CD4-positive, alpha-beta T cell treated with Interleukin-15 for 1 hour (primary cell): ENCODE measurements at places on chromosomes 13 and 19.

GRCh38 chr13:50188696-50189095, 173.5 kb downstream of the KCNRG start:
- no peak for DNase-seq

DNA sequence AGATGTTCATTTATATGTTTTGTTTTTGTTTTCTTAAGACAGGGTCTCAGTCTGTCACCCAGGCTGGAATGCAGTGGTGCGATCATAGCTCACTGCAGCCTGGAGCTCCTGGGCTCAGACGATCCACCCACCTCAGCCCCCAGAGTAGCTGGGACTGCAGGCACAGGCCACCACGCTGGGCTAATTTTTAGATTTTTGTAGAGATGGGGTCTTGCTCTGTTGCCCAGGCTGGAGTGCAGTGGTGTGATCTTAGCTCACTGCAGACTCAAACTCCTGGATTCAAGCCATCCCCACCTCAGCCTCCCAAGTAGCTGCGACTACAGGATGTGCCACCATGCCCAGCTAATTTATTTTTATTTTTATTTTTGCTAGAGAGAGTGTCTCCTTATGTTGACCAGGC, 45.7 kb downstream of the NFIC start:
- no peak for DNase-seq

GRCh38 chr19:45883586-45883880, 2.4 kb downstream of the IRF2BP1 start:
- no peak for DNase-seq

GRCh38 chr13:51549050-51549449, 35.2 kb upstream of the WDFY2 start:
- DNase-seq: peak; percentile 63

GRCh38 chr13:29917650-29918049, 67.2 kb upstream of the UBL3 start:
- no peak for DNase-seq

GRCh38 chr13:77349365-77349764, 22.5 kb upstream of the MYCBP2 start:
- no peak for DNase-seq

DNA sequence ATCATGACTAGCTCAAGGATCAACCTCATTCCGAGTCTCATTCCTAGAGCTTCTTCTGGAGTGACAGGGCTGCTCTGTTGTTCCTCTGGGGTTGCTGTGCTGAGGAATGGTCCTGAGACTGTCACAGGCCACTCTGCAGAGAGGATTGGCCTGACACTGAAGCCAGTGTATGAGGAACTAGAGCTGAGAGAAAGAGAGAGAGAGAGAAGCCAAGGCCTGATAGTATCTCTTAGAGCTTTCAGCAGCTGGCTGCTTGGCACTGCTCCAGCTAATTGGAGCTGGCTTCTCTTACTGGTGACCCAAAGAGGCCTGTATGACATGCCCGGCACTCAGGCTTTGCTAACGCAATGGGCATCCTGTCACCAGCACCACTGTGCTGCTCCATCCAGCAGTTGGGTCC, 73.4 kb upstream of the FLT1 start:
- no peak for DNase-seq

- DNase-seq: no peak
These were observed 174.6 kb downstream of the SUCLA2 start for GRCh38 chr13:47826471-47826870.

DNA sequence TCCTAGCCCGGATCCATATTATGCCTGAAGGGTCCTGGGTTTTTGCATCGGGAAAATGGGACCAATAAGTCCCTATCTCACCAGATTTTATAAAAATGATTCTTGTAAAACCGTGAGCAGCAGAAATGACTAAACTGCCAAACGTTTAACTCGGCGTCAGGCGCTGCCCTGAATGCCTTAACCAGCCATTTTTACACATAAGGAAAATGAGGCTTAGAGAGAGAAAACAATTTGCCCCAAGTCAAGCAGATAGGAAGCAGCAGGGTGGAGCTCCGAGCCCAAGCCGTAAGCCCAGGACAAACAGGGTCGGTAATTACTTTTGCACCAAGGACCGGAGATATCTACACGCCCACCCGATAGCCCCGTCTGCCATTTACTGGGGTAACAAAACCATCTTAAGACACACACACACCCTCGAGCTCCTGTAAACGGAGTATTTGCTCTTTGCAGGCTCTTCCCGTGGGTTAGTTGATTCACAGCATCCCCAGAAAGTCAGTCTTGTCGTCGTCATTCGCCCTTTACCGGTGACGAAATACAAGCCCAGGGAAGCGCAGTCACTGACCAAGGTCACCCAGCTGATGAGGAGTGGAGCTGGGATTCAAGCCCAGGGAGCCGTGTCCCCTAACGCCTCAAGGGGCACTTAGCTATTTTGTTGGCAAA, 16.0 kb upstream of the MRI1 start:
- DNase-seq: peak; percentile 46

GRCh38 chr13:75469047-75469446, 12.9 kb downstream of the TBC1D4 start:
- no peak for DNase-seq

DNA sequence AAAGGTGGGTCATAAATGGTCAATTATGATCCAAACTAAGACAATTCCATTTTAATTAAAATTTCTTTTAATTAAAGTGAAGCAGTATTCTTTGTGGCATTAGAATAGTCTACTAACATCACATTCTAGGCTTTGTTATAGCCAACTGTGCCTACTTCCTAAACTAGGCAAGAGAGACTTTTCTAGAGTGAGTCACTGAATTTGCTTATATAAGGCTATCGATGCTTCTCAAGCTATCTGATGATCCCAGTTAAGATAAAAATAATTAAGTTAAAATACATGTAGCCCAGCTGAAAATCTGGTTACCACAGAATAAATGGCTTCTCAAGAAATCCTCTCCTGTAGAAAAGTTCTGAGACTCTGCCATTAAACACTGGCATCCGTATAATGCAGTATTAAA, 12.5 kb downstream of the ANKRD10 start:
- no peak for DNase-seq

DNA sequence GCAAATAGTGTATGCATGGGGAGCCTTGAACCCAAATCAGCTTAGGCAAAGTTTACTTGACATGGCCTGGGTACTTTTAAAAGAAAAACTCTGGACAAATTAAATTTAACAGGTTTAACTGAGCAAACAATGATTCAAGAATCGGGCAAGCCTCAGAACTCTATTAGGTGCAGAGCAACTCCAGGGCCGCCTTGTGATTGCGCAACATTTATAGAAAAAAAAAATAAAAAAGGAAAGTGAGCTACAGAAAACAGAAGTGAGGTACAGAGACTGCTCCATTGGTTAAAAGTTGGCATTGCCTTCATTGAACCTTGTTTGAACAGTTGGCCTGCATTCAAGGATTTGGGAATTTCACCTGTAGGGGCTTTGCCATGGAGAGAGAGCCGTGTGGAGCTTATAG, 421.0 kb upstream of the TSHZ3 start:
- no peak for DNase-seq

GRCh38 chr13:37690361-37690760, 91.8 kb upstream of the POSTN start:
- no peak for DNase-seq

GRCh38 chr13:35888457-35888883, 242.7 kb downstream of the DCLK1 start:
- no peak for DNase-seq

GRCh38 chr13:40402931-40403431, 263.5 kb downstream of the FOXO1 start:
- no peak for DNase-seq
